Testis (tissue), 5 donors: ENCODE measurements at places on chromosomes 1 and 21.
A peak's percentile ranks its signal among the peaks of the same experiment; 100 is the strongest.

DNA sequence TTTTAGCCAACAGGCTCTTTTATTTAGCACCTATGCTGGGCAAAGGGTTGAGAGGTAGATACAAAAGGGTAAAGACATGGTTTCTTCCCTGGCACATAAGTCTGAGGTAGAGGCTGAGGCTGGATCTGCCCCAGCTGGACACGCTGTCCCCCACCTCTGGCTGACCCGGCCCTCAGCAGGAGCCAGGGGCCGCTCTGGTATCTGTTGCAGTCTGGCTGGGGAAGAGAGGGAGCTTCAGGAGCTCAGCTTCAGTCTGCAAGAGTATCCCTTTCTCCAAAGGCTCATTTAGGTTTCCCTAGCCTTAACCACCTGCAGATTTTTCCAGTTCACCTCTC is 14.2 kb downstream of the BLACAT1 start:
- peak; percentile 46 for DNase-seq

- no peak for DNase-seq
These were observed 51.3 kb upstream of the ECE1 start for GRCh38 chr1:21341517-21342078.

GRCh38 chr1:56774067-56774609 is 45.1 kb downstream of the FYB2 start:
- no peak for DNase-seq

- no peak for DNase-seq
These were observed 5.6 kb downstream of the CLDN19 start for GRCh38 chr1:42734201-42735035.

- DNase-seq = no peak
These were observed 55.7 kb downstream of the LRRC8C start for GRCh38 chr1:89688607-89689006.

DNA sequence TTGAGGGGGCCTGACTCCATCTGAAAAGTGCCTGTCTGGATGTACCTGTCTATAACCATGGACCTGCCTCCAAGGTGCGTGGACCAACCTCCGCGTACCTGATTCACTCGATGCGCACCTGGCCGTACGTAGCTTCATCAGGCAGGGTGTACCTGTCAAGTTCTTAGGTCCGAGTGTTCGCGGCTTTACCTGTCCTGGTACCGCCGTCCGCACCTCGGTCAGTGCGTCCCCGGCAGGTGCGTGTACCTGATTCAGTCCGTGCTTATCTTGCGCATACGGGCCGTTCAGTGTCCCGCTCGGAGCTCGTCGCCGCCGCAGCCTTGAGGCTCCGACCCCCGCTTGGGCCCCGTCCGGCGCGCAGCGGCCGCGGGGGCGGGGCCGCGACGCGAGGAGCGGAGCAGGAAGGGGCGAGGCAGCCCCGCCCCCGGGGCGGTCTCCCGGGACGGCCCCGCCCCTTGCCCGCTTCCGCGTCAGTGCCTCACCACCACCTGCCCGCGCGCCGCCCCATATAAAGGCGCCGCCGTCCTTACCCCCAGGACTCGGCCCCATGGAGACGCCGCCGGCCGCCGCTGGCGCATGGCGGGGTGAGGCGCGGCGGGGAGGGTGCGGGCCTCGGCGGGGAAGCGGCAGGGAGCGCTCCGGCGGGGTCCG is at the start of gene ZC3H12A:
Gene ZC3H12A (plus strand): TSS at position 535 of the 651 bp plus-strand sequence. CDS start 917 bp downstream, outside the sequence.
- peak; percentile 93 for DNase-seq

DNA sequence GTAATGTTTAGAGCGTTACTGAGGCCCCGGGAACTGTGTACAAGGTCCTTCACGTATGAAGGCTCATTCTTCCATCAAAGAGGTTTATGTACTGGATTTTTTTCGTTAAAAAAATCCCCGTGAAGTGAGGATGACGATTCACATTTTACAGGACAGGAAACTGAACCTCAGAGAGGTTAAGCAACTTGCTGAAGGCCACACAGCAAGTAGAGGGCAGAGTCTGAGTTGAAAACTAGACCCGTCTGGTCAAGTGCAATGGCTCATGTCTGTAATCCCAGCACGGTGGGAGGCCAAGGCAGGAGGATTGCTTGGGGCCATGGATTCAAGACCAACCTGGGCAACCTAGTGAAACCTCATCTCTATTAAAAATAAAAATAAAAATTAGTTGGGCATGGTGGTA is 140.2 kb downstream of the KAZN start:
- no peak for DNase-seq

- DNase-seq = no peak
These were observed 15.4 kb upstream of the NADK start for GRCh38 chr1:1793481-1794244.

- DNase-seq = no peak
These were observed 31.5 kb upstream of the C1orf198 start for GRCh38 chr1:230899841-230900251.

- DNase-seq = no peak
These were observed 283.8 kb upstream of the RUNX1 start for GRCh38 chr21:35332841-35333426.

DNA sequence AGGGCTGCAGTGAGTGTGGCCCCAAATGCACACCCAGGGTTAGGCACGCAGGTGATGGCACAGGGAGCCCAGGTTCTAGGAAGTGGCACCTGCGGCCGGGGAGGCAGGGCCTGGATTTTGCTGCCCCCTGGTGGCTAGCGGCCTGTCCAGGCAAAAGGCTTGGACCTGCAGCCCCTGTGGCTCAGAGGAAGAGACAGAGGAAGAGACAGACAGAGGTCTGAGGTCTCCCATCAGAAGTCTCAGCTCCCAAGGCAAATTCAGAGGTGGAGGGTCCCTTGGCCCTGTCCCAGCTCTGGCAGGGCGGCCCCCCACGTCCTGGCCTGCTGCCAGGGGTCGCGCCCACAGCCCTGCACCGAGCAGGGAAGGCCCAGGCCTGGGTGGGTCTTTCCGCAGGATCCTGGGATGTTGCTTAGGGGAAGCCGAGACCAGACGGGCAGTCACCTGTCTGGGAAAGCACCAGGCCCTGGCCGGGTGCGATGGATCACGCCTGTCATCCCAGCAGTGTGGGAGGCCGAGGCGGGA is 8.0 kb upstream of the TNFRSF14 start:
- DNase-seq = peak; percentile 88

GRCh38 chr21:34263629-34264028 is 100.2 kb upstream of the KCNE2 start:
- DNase-seq = no peak

DNA sequence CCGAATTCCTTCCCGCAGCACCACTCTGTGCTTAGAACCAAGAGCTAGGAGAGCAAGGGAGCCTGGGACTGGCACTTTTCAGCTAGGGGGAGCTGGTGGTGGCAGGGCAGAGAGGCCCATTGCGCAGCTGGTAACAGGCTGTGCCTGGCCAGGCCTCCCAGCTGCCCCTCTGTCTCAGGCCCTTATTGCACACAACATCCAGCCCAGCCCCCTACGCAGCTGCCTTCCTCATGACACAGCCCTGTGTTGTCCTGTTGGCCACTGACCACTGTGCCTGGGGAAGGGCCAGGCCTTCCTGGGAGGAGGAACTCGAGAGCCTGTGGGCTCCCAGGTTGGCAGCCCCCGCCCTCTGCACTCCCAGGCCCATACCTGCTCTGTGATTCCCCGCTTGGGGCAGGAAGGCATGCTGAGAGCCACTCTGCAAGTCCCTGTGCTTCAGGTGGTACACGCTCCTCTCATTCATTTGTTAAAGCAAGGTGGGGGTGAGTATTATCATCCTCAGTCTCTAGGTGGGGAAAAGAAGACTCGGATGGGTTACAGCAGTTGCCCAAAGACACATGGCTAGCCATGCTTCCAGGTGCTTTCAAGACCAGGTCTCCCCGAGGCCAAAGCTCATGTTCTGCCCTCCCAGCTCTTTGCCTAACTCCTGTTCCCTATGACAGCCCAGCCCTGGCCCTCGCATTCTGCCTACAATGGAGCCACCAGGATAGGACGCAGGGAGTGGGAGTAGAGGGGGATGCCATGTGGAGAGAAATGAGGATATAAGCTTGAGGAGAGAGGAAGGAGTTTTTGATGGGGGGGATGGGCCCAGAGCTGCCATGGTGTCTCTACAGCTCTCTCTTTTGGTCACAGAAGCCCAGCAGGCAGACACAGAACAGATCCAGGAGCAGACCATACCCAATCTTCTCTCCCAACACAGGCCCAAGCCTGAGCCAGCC is 81.8 kb downstream of the TMEM53 start:
- no peak for DNase-seq

GRCh38 chr1:19597496-19598309 is 46.4 kb upstream of the NBL1 start:
- no peak for DNase-seq

GRCh38 chr1:161902182-161902581 is 121.5 kb downstream of the OLFML2B start:
- DNase-seq = no peak

DNA sequence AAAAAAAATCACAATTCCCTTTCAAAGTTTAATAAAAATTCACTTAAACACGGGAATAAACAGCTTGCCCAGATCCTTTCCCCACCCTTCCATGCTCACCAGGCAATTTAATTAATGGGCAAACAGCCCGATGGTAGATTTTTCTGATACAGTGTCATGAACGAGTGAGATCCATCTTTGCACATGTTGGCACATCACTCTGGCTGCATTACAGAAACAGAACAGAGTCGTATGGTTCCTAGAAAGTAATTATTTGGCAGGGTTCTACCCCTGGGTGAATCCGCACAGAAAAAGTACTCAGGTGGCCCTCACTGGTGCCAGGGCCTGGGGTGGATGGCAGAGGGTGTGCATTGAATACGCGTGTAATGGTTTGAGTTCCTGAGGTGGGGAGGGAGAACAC is 24.6 kb upstream of the OVAAL start:
- no peak for DNase-seq

DNA sequence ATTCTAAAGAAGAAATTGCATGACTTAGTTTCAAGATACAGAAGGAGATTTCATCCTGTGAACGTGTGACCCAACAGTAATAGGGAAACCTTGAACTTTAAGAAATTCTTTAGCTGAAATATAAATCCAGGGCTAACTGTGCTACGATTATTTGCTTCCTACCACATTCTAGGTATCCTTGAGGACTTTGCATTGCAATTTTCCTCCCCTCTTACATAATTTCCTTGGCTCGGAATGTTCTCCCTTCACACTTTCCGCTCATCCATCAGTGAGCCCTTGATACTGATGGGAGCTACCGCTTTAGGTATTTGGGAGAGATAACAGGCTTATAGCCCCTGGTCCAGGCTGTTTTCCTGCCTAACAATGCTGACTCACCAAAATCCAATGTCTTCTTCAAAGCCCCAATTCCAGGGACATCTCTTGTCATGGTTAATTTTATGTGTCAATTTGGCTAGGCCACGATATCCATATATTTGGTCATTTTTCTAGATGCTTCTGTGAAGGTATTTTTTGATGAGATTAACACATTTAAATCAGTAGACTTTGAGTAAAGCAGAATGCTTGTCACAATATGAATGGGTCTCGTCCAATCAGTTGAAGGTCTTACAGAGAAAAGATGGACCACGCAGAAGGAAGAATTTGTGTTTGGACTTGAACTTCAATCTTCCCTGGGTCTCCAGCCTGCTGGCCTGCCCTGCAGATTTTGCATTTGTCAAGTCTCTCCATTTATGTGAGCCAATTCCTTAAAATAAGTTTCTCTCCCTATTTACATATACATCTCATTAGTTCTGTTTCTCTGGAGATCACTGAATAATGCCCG is 121.2 kb downstream of the PTPN14 start:
- no peak for DNase-seq

DNA sequence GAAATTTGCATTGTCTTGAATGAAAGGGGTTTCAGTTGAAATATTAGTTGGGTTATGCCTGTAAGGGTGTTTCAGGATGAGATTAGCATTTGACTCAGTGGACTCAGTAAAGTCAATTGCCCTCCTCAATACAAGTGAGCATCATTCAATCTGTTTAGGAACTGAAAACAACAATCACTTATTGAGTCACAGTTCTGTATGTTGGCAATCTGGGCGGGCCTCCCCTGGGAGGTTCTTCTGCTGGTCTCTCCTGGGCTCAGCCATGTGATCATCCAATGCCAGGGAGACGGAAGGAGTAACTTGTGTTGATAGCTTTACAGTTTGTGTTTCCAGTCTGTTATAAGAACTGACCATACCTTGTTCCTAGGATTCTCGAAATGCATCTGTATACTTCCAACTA is 262.9 kb upstream of the RUNX1 start:
- no peak for DNase-seq
